NCI-H2107 (cell line): ENCODE measurements at places on chromosomes 5 and 9.

GRCh38 chr9:91038483-91039124 lies 237.0 kb downstream of the SYK start:
- DNase-seq = no peak

DNA sequence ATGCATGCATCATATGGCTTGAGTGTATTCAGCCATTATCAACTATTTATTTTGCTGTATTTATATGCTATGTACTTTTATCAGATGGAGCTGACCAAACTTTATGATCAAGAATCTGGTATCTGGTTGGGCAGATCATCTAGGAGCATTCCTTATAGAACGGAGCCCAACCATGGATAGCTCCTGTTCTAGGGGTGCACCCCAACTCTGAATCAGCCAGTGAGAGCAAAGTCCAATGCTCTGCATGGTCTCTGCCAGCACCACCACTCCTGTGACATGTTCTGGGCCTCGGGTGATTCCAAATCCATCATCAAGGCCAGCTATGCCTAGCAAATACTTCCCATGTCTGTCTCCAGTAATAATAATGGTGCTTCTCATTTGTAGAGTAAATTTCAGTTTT lies 517.5 kb downstream of the AGTPBP1 start:
- DNase-seq = no peak

- DNase-seq = no peak
Measured at GRCh38 chr9:71690063-71690688, 78.1 kb downstream of the CEMIP2 start.

DNA sequence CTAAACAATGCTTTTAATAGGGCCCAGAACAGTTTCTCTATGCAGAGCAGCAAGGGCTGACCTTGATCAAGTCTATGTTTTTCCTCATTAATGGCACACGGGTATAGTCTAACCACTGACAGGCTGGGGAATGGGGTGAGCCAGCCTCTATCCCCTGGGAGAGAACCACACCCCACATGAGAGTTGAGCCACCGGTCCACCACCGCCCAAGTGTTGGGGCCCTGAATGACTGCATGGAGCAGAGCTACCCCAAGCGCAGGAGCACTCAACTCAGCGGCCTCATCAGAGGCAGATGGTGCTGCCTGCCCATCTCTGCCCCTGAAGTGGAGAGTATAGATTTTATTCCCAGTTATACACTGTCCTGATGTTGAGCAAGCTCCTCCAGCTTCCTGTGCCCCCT lies 247.9 kb upstream of the IRX1 start:
- no peak for DNase-seq

- DNase-seq = no peak
Measured at GRCh38 chr9:27460226-27461023, 63.7 kb upstream of the IFNK start.
